ENCODE measurements at places on chromosomes 7 and 10. TPM values are rescaled to one million over a fixed set of nuclear protein-coding genes. Genes with fewer than 3 reads are reported as not detected.
A peak's percentile ranks its signal among the peaks of the same experiment; 100 is the strongest.

The PNPLA8 gene
- 23.5 TPM for total RNA-seq

The ECHS1 gene
- total RNA-seq, result 104 TPM

- H3K4me1 ChIP-seq, result peaks cover 31% of the 10 kb centered on the region
- H3K27ac ChIP-seq, result peak within 1 kb of the TSS; percentile 76
- peak; percentile 82 for DNase-seq
Measured at GRCh38 chr7:6272481-6273323, at the start of gene CYTH3. CYTH3 (minus strand) TSS chr7:6272624; CDS start chr7:6272507, 117 bp downstream.

The GRID2IP gene
- total RNA-seq, result 1.1 TPM

DNA sequence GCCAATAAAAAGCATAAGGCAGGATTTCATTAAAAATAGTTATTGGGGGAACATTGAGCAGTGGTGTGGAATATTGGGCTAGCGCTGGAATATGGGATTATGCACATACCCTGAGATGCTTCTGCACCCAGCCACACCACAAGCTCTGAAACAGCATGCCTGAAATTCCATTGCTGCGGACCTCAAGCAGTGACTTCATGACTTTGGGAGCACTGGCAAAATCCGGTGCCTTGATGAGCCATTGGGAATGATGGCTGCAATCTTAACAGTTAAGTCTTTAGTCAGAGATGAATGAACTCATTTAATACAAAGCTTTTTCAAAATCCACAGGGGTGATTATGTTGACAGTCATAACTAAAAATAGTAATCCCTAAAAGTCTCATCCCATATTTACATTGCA lies 274.7 kb upstream of the MTPN start:
- no peak overlapping the region for H3K27ac ChIP-seq
- no peaks in the 10 kb centered on the region for H3K36me3 ChIP-seq
- no peaks in the 10 kb centered on the region for H3K4me1 ChIP-seq
- H3K4me3 ChIP-seq, result no peak overlapping the region
- no peaks in the 10 kb centered on the region for H3K27me3 ChIP-seq
- DNase-seq, result no peak

DNA sequence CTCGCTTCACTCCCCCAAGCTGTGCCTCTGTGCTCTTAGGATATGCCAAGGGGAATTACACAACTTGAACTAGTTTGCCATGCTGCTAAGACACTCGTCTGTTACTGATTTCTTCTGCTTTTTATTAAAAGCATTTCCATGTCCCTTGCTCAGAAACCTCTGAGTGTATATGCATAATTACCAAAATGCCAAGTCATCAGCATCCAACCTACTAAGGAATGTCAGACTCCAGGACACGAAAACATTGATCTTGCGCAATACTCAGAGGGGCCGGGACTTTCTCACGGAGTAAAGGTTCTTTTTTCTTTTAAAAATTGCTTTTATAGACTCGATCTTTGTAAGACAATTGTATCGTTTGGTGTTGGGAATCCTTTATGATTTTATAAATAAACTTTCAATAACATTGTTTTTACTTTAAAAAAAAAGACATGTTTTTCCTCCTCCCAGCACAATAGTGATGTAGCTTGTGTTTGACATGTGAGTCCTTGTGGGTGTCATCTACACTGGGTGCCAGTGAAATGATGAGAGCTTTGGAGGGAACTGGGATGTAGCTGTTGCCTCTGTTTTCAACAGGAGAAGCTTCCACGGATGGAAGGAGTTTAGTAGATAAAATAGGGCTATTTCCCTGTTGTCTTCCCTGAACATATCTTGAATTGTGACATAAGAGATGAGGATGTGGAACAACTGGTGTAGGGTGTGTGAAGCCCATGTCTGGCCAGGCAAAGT lies 43.6 kb downstream of the CNNM1 start:
- no peaks in the 10 kb centered on the region for H3K36me3 ChIP-seq
- no peak overlapping the region for H3K27ac ChIP-seq
- H3K27me3 ChIP-seq, result no peaks in the 10 kb centered on the region
- no peaks in the 10 kb centered on the region for H3K4me1 ChIP-seq

The HGF gene
- total RNA-seq, result 3.1 TPM
